EH (cell line): ENCODE measurements at places on chromosomes 16 and 17.

DNA sequence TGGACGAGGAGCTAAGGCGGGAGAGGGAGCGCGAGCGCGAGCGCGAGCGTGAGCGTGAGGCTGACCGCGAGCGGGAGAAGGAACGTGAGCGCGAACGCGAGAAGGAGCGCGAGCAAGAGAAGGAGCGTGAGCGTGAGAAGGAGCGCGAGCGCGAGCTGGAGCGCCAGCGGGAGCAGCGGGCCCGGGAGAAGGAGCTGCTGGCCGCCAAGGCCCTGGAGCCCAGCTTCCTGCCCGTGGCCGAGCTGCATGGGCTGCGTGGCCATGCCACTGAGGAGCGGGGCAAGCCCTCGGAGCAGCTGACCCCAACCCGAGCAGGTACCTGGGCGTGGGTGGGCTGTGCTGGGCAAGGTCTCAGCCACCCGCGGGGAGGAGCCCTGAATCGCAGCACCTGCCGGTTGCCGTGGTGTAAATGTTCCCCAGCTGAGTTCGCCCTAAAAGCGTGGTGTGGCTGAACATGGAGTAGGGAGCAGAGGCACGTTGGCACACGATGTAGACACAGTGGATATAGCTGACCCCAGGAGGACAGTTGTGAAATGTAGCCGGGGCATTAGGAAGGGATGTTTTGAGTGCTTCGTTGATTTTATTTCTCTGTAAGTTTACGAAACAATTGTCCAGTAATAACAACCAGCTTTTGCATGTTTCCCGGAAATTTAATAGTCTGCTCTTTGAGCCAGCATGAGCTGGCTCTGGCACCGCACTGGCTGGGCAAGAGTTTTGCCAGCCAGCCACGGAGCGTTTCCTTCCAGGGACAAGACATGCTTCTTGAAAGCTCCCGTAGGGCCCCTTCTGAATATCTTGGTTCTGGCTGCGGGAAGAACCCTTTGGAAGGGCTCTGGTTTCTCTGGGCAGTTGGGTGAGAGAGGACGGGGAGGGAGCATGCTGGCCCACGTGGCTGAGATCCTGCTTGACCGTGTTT is 32.1 kb downstream of the GINS2 start:
- no peak for DNase-seq

DNA sequence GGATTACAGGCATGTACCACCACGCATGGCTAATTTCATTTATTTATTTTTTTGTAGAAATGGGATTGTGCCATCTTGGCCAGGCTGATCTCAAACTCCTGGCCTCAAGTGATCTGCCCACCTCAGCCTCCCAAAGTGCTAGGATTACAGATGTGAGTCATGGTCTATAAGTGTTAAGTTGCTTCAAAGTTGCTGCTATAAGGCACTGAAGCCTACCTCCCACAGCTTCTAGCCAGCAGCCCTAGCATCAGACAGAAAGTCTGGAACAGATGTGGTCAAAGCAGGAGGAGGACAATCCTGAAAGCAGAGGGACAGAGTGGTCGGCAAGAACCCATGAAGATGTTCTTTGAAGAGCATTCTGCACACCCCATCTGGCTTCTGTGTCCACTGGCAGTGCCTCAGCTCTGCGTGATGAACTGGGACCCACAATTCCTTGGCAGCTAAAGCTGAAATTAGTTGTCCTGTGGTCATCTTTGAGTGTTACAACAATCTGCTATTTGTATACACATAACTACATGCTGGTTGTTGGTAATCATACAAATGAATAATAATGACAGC is 11.2 kb downstream of the MAP3K14 start:
- peak; percentile 73 for DNase-seq

- DNase-seq, result no peak
These were observed 2.8 kb downstream of the TMC8 start for GRCh38 chr17:78133179-78133951.

DNA sequence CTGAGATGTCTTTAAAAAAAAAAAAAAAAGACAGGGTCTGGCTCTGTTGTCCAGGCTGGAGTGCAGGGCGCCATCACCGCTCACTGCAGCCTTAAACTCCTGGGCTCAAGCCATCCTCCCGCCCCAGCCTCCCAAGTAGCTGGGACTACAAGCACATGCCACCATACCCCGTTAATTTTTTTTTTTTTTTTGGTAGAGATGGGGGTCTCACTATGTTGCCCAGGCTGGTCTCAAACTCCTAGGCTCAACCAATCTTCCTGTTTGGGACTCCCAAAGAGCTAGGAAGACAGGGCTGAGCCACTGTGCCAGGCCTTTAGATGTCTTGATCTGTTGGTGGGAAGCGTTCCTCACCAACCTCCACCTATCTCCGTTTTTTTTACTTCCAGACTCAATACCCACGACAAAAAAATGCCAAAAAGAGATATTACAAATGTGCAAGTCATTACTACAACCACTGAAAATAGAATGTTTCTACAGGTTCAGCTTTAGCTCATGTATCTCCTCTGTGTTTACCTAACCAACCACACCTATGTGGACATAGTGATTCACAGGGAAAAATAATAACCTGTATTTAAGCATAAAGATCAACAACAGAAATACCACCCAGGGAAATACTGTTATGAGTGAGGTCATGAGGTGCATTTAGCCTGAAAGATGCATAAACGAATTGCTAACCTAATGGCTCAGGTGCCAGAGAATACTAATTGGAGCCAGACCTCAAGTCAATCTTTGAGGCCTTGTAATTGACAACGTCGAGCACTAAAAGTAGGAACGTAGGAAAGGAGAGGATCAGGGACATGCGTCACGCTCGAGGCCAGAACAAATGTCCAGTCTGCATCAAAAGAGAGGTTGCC is 22.6 kb downstream of the NACA2 start:
- DNase-seq, result no peak

- no peak for DNase-seq
These were observed 2.1 kb downstream of the NAGPA start for GRCh38 chr16:5031601-5032000.

- DNase-seq, result no peak
These were observed 12.3 kb downstream of the ELAC2 start for GRCh38 chr17:13005530-13005929.

DNA sequence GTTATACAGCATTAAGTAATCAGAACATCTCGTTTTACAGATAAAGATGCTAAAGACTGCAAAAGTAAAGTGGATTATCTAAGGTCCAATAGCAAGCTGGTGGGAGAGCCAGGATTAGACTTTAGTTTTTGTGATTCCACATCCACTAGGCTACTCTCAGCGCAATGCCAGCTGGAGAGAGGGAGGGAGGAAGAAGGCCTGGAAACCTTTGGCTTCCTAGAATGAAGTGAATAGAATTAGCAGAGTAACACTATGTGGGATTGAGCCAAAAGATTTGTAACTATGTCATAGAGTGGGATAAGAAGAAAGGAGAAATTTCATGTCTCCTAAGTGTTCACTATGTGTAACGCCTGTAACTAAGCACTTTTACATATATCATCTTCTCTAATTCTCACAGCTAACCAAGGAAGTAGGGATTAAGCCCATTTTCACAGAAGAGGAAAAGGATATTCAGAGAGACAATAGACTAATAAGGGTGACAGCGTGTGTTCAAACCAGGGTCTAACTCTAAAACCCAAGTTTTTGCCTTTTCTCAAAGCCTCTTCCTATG is 25.4 kb upstream of the NSRP1 start:
- no peak for DNase-seq

DNA sequence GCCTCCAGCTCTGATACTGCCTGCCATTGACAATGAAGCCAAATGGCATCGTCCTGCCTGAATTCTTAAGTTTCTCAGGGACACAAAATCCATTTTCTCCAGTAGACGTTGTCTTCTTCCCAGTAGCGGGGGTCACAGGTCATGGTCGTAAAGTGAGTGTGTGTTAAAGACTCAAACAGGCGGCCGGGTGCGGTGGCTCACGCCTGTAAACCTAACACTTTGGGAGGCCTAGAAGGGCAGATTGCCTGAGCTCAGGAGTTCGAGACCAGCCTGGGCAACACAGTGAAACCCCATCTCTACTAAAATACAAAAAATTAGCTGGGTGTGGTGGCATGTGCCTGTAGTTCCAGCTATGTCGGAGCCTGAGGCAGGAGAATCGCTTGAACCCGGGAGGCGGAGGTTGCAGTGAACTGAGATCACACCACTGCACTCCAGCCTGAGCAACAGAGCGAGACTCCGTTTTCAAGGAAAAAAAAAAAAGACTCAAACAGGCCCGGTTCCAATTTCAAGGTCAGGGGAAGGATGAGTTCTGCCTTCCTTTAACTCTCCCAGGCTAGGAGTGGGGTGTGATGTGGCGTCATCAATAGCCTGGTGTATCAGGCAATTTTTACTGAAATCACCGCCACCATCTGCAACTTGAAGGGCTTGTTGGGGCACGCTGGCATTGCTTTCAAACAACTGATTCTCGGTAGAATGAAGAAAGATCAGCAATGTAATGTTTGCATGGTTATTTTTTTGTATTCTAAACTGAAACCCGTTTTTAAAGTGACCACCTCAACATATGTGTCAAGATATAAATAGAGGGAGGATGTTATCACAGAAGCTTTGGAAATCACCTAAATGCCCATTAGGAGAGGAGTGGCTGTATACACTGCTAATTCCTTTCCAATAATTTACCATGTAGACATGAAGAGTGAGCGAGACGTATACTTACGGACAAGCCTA is 91.0 kb downstream of the WSCD1 start:
- DNase-seq, result no peak

DNA sequence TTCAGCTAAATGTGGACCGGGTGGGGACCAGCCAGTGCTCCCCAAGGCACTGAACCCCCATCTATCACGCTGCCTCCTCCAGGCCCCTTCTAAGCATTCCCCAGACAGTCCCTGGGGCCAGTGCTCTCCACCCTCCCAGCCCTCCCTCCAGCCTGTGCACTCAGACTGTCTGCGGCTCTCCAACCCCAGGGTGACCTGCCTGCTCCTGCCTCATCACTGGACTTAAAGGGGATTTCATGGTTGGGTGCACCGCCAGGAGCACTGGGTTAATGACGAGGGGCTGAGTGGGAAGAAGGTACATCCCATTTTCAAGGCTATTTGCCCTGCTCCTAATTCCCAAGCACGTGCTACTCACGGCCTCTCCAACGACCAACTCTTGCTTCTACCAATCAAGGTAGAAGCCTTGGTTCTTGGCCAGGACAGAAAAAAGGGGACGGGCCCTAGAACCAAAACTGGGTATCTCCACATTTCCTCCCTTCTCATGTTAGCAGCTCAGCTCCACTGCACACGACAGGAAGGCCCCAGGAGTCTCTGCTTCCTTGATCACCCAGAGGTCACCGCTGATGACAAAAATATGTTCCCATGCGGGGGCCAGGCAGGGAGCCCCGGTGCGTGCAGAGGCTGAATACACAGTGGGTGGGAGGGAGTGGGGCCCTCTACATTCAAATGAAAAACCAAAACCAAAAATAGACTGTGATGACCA is 3.5 kb upstream of the ABR start:
- DNase-seq, result no peak

- no peak for DNase-seq
These were observed 294.6 kb downstream of the CPPED1 start for GRCh38 chr16:12509121-12509520.

DNA sequence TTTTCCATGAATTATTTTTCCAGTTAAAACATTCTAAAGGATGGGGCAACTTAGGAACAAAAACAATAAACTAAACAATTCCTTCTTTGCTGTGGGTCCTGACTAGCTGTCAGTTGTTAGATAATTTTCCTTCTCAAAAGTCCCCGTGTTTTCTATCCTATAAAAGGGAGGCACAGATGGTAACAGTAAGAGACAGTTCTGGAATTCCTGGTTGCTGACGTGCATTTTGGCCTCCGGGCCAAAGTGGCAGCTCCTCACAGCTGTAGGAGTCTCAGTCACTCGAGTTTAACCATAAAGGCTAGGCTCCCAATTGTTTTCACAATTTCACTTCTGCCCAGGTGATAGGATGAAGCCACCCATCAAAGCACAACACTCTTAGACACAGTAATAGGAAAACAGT is 77.0 kb upstream of the ZNF423 start:
- DNase-seq, result peak; percentile 65

- no peak for DNase-seq
These were observed 13.6 kb downstream of the CARHSP1 start for GRCh38 chr16:8855051-8855786.

DNA sequence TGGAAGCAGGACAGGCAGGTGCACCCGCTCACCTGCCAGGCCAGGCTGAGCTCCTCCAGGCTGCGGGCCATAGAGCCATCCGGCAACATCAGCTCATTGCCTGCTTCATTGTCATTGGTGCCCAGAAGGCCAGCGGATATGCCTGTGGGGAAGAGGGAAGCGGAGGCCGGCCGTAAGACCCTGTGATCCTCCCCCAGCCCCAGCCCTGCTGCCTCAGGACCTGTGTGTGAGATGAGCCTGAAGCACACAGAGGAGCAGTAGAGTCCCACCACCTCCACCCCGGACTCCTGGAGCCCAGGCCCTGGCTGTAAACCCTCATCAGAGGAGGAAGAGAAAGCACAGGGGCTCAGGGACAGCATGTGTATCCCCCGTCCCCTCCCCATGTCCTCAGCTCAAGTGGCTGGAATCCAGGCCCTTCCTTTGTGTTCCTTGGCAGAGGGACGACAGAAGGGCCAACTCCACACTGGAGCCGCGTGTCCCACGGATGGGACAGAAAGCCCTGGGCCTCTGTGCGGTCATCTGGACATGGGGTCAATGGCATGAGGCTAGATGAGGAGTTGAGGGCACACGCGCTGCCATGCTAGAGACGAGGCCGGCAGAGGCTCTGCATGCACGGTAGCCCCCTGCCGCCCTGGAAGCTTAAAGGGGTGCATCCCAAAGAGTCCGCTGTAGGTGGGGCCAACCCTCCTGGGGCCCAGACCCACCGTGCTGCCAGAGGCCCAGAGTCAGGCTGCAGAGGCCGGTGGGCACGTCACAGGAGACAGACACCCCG is 39.1 kb downstream of the RMI2 start:
- no peak for DNase-seq

DNA sequence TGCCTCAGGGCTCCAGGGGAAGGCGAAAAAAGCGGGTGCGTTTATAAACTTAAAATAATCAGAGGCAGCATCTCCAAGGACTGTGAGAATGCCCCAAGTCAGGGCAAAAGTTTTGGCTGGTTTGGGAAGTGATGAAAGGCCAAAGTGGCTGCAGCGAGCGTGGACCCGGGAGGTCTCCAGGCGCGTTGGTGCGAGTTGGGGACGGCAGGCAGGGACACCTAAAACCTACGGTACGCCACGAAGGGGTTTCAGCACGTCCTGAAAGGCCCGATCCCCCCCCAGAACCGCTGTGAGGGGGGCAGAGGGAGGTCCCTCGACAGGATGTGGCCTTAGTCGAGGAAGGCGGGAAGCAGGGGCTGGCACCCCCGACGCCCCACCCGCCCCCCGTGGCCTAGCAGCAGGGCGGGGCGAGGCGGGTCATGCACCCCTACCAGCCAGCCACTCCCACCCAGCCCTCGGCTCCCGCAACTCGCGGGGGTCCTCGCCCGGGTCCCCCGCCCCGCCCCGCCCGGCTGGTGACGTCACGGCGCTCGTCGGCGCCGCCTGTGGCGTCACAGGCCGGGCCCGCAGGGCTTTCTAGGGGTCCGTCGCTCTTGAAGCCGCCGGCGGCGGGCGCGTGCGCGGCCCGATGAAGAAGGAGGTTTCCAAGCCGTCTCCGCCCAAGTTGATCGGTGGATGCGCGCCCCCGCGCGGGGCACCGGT is at the start of gene MYCBPAP:
MYCBPAP (plus strand) TSS at position 569 of the 702 bp plus-strand sequence. CDS start 236 bp downstream, outside the sequence.
- peak; percentile 74 for DNase-seq
